Motor neuron (in vitro differentiated cells): ENCODE measurements at places on chromosomes 1 and 21.
A peak's percentile ranks its signal among the peaks of the same experiment; 100 is the strongest.

GRCh38 chr1:46549697-46550681 is 1.5 kb downstream of the KNCN start:
- peak; percentile 87 for ATAC-seq

- ATAC-seq = no peak
Observed at GRCh38 chr1:233240371-233240770, 55.2 kb downstream of the PCNX2 start.

DNA sequence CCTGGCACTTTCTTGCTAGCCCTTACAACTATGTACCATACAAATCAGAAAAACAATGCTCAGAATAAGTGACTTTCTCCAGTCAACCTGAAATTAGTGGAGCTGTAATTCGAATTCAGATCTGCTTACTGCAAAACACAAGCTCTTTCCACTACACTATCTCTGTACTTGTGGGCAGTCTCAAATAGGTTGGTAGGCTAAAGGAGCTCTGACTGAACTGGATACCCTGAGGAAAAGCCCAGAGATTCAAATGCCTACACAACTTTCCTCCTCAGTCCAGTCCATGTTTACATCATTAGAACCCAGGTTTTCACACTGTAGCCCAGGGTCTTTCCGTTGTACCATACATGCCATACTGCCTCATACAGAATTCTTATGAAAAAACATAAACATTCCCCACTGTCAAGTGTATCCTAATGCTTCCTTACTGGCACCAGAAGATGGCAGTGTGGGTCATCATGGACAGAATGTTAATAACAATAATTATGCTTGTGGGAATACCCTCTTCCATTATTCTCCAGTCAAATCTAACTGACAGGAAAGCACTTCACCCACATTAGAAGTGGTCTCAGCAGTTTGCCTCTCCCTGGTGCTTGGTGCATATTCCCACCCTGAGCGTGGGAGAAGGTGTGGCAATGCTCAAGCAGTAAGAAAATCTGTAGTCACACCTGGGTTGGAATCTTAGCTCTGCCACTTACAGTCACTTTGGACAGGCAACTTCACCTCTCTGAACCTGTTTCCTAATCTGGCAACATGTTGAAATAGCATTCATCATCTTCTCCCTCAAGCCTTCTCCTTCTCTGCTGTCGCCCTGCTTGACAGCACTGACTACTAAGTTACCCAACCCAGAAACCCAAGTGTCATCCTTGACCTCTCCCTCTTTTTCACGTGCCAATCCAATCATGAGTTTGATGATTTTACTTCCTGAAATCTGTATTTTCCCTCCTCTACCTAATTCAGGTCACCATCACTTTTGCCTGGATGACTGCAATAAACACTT is 14.4 kb upstream of the ZFYVE9 start:
- peak; percentile 97 for ATAC-seq

- ATAC-seq = no peak
Observed at GRCh38 chr21:29481641-29482040, 182.9 kb downstream of the BACH1 start.

DNA sequence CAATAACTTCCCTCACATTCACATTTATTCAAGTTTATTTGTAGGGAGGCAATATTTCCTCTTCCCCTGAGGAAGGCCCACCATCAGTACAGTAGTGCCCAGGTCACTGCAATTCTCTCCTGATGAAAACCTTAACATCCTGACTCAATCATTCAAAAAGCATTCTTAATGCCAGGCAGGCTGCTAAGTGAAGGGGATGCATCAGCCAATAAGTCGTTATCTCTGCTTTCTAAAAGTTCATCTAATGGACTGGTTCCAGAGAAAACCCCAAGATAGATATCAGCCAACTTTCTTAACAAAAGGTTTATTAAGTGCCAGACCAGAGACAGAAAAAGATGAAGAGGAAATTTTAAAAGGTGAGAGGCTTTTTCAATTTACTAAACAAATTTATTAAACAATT is 17.3 kb downstream of the OTUD7B start:
- no peak for ATAC-seq

- ATAC-seq = peak; percentile 100
Observed at GRCh38 chr1:167819849-167820683, 93.9 kb downstream of the ADCY10 start.

- ATAC-seq = no peak
Observed at GRCh38 chr1:222404710-222405109, 143.2 kb downstream of the HHIPL2 start.

DNA sequence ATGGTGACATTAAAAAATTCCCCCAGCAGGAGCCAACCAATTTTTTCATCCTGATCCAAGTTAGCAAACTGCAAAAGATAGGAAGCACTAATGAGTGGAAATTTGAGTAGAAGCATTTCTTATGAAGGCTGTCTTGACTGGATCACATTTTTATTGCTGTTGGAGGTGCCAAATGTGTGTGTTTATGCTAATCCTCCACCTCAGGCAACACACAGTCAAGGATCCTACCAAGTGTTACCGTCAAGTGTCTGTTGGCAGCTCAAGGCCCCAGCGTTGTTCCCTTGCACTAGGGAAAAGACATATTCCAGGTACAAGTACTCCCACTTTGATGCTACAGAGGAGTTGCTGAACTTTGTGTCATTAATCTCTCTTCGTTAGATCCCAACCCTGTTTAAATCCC is 18.3 kb downstream of the METTL18 start:
- no peak for ATAC-seq

GRCh38 chr1:157376681-157377080 is 175.6 kb downstream of the FCRL5 start:
- ATAC-seq = no peak

GRCh38 chr1:59414406-59415133 is 117.7 kb downstream of the FGGY start:
- no peak for ATAC-seq

DNA sequence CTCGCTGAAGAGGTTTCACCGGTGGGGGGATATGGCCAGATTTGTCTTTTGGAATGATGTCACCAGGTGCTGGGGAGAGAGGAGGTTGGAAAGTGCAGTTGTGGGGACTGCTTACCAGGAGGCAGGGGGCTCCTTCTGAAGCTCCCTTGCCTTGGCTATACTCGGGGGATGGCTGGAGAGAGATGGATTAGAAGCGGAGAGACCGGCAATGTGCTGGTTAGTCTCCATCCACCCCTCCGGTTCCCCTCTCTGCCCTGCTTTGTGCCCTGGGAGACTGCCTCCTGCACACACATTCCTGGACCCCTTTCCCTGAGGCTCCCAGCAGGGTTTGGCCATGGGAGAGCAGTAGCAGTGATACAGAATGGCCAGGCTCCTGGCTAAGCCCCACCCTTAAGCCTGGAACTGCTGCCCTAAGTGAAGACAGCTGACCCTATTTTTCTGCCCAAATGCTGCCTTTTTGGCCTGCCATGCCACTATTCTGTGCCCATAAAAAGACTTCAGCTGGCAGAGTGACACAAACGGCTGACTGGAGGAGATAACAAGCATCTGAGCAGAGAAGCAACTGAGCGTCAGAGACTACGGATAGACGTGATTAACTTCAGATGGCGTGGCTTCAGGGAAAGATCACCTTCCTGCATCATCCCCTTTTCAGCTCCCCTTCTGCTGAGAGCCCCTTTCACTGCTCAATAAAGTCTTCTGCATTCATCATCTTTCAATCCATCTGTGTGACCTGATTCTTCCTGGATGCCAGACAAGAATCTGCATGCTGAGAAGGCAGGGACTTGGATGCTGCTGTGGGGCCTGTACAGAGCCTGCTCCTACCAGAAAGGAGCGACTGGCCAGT is 14.5 kb upstream of the VPS13D start:
- no peak for ATAC-seq

- no peak for ATAC-seq
Observed at GRCh38 chr1:200075522-200075921, 48.0 kb downstream of the NR5A2 start.

DNA sequence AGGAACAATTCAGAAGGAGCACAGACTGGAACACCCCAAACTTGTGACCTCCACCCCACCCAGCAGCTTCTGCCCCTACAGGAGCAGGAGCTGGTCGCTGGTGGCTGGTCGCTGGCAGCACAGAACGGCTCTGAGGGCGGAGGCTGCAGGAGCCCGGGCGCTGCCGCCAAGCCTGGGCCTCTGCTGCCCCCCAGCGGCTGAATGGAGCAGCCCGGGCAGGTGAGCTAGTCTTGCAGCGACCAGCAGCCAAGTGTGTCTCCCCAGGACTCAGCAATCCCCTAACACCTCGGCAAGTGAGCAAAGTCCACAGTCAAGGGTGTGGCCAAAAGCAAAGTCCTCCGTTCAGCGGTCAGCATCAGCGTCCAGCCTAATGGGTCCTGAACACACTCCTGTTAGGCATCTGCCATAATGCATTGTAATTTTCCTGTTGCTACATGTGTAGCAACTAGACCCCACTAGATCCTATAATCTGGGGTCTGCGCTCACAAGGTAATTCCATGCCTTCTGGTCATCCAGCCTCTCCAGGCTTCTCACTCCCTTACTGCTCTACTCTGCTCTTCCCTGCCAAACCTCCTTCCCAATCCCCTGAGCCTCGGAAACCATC is 12.1 kb upstream of the GJB5 start:
- ATAC-seq = peak; percentile 78

DNA sequence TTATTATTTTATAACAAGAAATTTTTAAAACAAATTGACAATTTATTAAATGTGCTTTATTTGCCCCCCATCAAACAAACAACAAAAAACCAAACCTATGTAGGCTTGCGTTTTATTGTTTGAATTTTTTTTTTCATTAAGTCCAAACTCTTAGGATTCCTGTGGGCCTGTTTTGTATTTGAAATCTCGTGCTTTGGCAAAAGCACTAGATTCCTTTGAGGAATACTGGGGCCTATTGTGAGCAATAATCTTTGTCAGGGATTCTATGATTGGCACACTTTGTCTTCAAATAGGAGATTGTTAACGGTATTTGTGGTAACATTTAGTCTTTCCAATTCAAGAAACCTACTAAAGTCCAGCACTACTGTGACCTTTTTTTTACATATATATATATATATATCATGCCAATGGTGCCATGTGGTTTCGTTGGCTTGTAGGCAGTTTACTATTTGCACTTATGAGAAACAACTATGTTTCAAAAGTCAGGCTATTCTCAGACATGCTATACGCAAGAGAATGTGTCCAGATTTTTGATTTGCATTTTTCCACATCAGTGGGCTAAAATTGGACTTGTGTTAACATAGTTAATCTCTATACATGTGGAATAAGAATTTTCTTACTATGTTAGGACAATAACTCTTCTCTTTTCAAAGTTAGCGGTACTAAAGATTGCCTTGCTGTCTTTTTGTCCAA is 70.4 kb upstream of the GREM2 start:
- no peak for ATAC-seq

DNA sequence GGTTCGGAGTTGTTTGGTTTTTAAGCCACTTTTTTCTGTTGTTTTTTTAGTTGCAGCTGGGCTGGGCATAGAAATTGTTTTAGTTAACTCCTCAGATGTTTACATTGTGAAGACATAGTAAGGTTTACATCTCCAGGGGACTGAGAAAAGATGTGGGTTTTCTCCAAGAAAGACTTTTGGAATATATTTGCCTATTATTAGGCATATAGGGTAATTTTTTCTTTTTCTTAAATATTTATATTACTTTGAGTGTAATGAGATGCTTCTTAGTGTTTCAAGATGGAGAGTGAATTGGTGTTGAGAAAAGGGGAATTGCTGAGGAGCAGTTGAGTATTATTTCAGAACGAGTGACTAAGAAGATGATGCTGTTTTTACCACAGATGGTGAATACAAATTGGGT is 26.6 kb upstream of the PIGK start:
- no peak for ATAC-seq

GRCh38 chr1:28915031-28915895 is 894 bp downstream of the EPB41 start:
- ATAC-seq = peak; percentile 3

GRCh38 chr1:173195596-173196088 is 11.5 kb downstream of the TNFSF4 start:
- no peak for ATAC-seq

- ATAC-seq = no peak
Observed at GRCh38 chr21:43956670-43957035, 55.5 kb upstream of the TRAPPC10 start.

DNA sequence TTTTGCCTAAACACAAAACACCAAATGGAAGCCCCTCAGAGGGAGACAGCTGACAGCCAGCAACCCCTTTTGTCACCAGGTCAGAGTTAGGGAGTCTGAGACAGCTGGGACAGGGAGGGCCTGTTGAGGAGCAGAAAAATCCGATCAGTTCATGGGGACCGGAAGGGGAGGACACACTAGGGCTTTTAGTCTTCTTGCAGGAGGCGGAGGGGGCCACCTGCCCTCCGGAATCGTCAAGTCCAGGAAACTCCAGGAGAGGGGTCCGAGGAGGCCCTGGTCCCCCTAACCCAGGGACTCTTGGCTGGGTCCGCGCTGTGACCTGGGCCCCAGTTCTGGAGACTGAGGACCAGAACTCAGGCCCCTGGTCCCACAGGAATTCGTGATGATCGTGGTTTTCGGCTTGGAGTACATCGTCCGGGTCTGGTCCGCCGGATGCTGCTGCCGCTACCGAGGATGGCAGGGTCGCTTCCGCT is 34.2 kb downstream of the KCNQ4 start:
- ATAC-seq = no peak

DNA sequence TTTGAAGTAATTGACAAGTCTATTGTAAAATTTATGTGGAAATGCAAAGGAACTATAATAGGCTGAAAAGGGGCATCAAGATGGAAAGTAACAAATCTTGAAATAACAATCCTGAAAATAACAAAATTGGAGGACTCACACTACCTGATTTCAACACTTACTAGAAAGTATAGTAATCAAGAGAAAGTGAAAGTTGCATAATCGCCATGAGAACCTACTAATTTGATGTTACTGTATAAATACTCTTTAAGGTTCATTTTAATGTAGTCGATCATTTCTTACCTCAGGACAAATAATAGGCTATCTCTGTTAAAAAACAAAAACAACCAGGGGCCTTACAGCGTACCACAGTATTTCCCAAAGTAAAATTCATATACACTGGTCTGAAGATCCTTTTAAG is 71.7 kb downstream of the EDEM3 start:
- no peak for ATAC-seq

- no peak for ATAC-seq
Observed at GRCh38 chr1:7469255-7469938, 301.7 kb upstream of the VAMP3 start.

- no peak for ATAC-seq
Observed at GRCh38 chr1:66978201-66978600, 53.4 kb downstream of the MIER1 start.

DNA sequence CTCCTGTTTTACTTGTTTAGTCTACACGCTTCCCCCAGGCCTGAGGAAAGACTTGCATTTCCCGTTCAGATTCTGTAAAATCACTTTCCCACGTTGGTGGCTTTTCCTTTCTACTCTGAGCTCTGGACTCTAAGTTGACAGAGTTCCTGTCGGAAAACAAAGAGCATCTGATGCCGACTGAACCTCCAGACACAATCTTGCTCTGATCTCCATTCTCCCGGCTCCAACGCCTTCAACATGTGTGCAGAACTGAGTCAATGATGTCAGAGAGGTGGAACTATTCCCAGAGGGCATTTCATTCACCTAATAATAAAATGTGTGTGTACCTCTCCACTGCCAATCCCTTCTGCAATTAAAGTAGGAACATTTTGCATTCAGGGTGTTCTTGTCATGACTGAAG is 147.7 kb downstream of the MIS18A start:
- ATAC-seq = no peak
